SW480 (cell line): ENCODE measurements at places on chromosomes 7 and 10.

DNA sequence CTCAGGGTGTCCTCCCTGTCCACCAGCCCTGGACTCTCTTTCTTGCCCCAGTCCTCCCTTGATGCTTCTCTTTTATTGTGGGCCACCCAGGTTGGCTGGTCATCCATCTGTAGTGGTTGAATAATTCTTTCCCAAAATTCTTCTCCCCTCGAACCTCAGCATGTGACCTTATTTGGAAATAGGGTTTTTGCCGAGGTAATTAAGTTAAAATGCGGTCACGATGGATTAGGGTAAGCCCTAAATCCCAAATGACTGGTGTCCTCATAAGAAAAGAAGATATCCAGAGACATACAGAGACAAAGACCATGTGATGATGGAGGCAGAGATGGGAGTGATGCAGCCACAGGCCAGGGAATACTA, 74.3 kb downstream of the GFRA1 start:
- no peak for DNase-seq

DNA sequence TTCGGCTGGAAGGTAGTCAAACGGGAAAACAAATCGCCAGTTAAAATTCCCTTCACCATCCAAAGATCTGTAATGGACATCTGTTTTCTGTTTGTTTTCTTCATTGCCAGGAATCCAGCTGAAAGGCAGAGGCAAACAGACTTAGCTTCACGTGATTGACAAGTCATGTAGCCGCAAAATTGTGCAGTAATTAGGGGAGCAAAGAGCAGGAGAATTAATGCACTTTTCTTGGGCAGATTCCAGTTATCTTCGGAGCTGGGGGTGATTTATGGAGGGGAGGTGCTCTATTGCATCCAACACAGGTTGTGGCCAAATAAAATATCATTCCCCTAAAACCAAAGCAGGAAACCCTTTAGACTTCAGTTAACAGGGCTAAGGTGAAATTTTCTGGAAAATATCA, 162.2 kb downstream of the MYOF start:
- DNase-seq, result no peak

GRCh38 chr10:35027567-35027966, 62.6 kb downstream of the CUL2 start:
- DNase-seq, result peak; percentile 10

GRCh38 chr10:18949391-18949790, 99.2 kb upstream of the MALRD1 start:
- no peak for DNase-seq

DNA sequence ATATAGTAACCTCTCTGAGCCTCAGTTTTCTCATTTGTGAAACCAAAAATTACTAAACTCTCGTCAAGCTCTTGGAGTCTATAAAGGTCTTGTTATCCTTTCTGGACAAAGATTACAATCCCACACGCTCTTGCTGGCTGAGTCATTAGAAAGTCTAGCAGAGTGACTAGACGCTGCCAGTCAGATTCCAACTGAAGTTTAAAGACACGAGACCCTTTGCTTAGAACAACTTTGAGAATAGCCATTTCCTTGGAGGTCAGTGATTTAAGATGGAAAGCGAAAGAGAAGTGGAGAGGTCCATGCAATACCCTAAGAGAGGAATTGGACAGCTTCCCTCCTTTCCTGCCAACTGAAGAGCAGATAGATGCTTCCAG, 119.5 kb downstream of the APBB1IP start:
- DNase-seq, result no peak

DNA sequence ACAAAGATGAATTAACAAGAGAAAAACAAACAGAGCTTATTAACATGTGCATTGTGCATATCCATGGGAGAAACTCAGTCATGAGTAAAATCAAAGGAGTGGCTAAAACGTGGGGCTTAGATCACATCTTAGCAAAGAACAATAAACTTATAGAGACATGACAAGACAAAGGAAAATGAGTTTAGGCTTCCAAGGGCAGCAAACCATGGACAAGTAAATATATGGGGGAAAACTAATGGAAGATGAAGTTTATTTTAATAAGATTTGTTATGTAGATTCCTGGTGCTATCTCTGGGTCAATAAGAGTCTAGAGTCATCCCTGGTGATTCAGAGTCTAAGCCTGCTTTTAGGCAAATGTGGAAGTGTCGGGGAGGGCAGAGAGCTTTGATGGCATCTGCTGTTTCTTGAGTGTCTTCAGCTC, 87.2 kb upstream of the PLPP4 start:
- no peak for DNase-seq

GRCh38 chr10:1515780-1516491, 221.4 kb downstream of the ADARB2 start:
- no peak for DNase-seq

DNA sequence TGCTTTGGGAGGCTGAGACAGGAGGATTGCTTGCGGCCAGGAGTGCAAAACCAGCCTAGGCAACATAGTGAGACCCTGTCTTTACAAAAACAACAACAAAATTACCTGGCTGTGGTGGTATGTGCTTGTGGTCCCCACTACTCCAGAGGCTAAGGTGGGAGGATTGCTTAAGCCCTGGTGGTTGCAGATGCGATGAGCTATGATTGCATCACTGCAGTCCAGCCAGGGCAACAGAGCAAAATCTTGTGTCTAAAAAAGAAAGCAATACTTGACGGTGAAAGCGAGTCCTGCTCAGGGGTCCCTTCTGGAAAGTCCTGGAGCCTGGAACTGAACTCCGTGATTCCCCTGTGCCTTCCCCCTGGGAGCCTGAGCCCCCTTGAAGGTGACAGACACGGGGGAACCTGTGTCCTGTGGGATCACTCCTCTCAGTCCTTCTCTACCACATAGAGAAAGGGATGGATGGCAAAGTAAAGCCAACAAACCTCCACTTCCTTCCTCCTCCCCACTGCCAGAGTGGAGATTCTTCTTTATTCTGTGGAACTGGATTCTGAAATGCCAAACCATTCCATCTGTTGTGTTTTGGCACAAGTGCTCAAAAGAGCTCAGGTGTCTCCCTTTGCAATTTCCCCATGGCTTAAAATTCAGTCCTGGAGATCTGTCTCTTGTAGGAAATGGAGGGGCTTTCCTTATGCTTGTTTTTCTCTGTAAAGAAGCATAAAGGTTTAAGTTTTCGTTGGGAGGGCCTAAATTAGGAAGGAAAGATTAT, 50.6 kb downstream of the KIAA1217 start:
- no peak for DNase-seq

GRCh38 chr7:137476937-137477336, 133.4 kb upstream of the PTN start:
- no peak for DNase-seq

DNA sequence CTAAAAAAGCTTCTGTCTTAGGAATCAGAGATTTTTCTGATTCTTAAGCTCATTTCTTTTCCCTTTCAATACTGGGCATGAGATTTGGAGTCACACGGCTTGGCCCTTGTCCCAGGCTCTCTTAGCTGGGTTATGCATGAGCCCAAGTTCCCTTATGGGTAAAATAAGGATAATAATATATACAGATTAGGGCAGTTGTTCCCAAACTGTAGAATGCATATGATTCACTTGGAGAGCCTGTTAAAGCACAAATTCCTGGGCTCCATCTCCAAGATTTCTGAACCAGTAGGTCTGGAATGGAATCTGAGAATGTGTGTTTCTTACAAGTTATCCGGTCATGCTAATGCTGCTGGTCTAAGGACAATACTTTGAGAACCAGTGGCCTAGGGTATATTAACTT, 154.0 kb downstream of the REEP3 start:
- DNase-seq, result no peak

DNA sequence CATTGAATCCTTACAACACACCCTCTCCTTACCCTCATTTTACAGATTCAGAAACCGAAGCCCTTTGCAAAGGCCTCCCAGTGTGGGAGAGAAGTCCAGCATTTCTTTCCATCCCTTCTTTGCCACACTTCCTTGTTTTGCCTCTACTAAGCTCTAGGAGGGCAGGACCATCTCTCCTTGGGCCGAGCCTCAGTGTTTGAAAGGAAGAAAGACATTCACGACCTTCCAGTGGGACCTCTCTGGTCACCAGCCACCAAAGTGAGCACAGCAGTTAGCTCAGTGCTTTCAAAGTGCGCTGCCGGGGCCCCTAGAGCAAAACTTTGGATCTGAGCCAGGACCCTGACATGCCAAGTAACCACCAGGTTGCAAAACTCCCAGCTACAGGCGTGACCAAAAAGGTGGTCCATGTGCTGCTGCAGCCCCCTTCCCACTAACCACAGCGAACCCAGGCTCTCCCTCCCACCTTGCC, 12.4 kb downstream of the CTBP2 start:
- no peak for DNase-seq

GRCh38 chr10:99234041-99234790, 1.4 kb downstream of the HPSE2 start:
- DNase-seq, result no peak

- DNase-seq, result no peak
Observed at GRCh38 chr10:4532467-4532866, 293.5 kb upstream of the AKR1E2 start.

DNA sequence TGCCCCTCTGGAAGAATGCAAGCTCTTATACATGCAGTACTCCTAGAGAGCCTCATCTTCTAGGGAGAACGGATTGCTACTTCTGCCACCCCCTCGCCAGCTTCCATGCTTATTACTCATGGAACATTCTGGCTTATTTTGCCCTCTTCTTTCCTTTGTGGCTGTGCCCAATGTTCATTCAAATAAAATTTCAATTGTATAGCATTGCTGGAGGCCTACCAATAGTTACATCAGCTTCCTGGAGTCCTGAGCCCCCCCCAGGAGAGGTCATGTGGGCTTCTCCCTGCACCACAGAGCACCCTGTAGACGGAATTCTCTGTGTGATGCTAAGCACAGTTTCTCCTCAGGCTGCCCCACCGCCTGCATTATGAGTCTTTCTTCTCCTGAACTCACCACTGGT, 1094.0 kb downstream of the KCNMA1 start:
- DNase-seq, result no peak

DNA sequence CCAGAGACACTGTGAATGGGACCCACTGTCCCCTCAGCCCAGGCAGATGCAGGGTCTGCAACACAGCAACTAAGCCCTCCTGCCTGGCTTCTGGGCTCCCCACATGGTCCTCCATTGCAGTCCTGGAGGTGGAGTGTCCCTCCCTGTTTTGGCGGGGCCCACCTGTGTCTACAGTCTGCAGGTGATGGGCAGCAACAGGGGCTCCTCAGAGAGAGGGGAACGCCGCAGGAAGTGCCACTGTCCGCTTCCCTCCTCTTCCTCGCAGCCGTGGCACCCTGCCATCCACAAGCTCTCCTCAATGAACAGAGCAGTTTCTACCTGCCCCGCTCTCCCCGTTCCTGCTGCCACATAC, 9.3 kb downstream of the CAMK2G start:
- DNase-seq, result no peak

GRCh38 chr10:12406764-12407400, 57.5 kb downstream of the CAMK1D start:
- DNase-seq, result no peak

DNA sequence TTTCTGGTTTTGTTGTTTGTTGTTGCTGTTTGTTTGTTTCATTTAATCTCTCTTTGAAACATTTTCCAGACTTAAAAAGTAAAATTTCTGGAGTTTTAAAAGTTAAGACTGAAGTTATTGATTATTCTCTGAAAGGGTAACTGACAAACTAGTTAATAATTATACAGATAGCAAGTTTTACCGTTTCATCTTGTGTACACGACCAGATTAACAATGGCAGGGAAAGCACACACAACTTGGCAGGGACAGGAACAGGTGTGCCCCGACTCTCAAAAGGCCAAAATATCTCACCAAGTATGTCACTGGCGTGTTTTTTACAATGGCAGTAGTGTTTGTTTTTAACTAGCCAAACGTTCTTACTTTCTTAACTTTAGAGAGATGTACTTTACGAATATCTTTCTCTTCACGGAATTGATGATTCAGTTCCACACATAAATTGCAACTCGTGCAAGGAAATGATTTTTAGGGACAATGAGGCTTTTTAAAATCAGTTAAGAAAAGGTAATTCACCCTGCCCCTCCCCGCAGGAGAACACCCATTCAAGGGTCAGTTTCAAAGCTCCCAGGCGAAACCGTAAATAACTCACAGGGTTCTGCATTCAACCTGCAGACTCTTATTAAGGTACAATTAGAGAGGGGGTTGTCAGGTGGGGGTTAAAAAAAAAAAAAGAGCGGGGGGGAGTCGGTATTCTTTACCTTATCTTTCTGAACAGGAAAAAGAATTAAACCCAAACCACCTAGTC, 3.5 kb downstream of the CTBP2 start:
- DNase-seq, result peak; percentile 54

DNA sequence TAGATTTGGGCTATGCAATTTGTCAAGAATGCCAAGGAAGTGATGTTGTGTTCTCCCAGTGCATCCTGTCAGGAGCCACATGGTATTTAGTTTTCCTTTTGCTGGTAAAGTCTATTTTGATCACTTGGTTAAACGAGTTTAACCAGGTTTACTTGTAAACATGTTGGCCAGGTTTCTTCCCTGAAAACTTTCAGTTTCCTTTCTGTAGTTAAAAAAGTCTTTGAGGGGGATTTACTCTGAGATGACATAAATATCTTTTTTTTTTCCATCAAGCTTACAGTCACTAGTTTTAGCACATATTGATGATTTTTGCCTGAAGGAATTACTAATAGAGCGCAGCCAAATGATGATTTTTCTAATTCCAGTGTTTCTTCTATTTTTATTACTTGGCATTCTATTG, 320.5 kb downstream of the PHF14 start:
- DNase-seq, result no peak

- no peak for DNase-seq
Observed at GRCh38 chr10:68506411-68506810, 20.9 kb downstream of the SLC25A16 start.

DNA sequence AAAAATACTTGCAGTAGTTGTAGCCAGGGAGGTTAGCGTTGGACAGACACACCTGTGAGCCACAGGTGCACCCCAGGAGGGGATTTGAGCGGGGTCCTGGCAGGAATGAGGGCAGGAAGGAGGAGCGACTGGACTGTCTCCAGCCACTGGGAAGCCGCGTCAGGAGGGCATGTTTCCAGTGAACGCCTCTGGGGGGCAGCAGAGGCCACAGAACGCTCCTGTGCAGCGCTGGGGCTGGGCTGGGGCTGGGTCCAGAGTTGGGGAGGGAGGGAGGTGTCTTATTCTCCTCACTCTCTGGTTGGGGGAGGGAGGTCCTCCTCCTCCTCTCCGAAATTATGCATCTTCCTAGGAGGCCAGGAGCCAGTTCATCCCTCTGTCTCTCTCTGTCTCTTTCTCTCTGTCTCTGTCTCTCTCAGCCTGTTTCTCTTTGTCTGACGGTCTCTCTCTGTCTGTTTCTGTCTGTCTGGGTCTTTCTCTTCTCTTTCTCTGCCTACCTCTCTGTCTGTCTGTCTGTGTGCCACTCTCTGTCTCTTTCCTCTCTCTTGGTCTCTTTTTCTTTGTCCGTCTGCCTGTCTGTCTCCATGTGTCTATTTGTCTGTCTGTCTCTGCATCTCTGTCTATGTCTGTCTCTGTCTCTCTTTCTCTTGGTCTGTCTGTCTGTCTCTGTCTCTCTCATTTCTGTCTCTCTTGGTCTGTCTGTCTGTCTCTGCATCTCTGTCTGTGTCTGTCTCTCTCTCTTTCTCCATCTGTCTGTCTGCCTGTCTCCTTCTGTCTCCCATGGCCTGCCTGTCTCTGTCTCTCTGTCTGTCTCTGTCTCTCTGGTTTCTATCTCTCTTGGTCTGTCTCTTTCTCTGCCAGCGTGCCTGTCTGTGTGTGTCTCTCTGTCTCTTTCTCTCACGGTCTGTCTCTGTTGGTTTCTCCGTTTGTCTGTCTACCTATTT, 9.9 kb upstream of the PSMG3 start:
- DNase-seq, result peak; percentile 43

GRCh38 chr7:110719741-110720140, 371.2 kb upstream of the LRRN3 start:
- DNase-seq, result no peak
